Stimulated activated CD4-positive, alpha-beta T cell treated with anti-CD3 and anti-CD28 coated beads, TNF-alpha, amount 100 ng/mL, for 24 hours (primary cell): ENCODE measurements at places on chromosomes 2 and 18.
A peak's percentile ranks its signal among the peaks of the same experiment; 100 is the strongest.

- DNase-seq, result peak; percentile 25
Measured at GRCh38 chr2:159903443-159904126, 105.6 kb upstream of the CD302 start.

DNA sequence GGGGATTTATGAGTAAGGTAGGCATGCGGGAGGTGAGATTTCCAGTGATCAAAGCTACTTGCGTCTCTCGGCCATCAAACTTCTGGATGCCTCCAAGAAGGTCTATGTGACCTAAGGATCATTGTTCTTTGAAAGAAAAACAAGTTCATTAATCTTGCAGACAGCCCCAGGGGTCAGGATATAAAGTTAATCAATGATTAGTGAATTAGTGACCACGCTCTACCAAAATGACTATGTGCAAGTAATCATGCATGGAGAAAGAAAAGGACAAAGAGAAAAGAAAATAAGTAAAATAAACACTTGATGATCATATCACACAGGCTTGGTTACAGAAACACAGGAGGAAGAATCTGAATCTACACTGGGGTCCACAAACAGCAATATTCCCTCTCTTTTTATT lies 42.5 kb upstream of the BCL11A start:
- no peak for DNase-seq

DNA sequence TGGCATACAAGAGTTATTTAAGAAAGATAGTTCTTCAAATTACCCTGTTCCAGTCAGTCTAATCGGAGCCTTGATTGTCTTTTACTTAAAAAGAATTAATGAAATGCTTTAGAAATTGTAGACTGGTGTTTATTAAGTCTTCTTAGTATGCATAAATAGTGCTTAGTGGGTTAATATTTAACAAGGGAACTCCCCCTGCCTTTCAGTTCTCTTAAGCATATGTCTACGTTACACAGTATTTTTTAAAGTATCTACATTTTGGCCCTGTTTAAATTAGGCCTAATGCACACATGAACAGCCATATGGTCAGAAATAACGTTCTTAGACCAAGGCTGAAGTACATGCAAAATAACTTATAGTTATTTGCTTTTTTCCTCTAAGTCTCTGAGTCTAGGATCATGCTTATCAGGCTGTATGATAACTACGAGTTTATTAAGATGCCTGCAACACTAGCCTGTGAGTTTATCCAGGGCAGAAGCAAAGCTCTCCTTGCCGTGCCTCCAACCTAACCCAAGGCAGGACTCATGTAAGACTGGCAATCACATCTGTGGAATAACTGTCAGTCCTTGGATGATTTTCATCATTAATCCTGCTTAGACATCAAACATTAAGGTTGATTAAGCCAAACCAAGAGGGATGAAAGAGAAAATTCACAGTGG lies 6.7 kb downstream of the BCL2 start:
- DNase-seq, result no peak

- no peak for DNase-seq
Measured at GRCh38 chr2:190789074-190790004, 91.3 kb upstream of the GLS start.

DNA sequence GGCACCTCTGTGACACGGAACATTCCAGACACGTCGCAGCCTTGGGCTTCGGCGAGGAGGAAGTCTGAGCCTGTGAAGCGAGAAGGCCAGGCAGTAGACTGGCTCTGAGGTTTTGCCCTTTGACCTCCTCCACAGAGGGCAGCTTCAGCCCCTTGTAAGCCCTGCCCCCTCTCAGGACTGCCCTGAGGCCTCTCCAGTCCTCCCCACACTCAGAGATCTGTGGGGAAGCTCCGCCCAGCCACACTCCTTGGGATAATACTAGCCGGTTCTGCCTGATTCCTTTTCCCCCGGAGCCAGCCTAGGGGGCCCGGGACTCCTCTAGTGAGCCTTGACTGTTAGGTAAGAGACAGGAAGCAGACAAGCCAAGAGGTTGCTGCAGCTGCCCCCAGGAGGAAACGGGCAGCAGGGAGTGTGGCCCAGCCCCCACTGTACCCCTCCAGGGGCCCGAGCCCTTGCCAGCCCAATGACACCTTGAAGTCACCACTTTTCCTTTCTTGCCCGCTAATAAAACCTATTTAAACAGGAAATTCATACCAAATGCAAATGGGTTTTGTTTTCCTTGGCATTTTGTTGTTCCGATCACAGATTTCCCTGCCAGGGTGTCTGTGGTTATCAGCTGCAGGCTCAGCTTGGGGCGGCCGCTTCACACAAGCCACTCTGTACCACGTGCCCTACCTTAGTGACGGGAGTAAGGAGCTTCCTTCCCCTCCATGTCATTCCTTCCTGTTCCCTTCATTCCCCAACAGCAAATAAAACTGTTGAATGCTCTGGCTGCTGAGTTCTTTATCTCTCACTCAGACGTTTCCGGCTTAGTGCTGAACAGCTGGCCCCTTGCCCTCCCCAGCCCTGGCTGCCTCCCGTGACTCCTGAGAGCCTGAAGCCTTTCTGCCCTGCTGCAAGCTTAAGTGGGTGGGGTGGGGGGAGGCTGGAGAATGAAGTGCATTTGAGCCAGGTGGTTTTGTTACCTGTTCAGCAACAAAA lies 124.7 kb downstream of the CABLES1 start:
- no peak for DNase-seq

DNA sequence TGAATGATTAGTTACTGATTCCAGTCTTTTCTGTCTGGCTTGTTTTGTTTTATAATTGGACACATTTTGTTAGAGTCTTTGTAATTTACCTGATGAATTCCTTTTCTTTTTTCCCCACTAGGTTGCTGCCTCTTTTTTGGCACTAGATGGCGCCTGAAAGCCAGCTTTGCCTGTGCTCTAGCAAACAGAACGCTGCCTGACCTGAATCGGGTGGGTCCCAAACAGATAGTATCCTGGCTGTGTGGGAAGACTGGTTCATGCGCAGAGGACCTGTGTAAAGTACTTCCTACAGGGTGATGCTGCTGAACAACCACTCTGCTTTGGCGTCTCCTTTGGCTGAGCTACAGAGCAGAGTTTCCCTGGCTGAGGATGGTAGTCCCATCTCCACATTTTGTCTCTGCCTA lies 288.2 kb downstream of the IKZF2 start:
- no peak for DNase-seq

GRCh38 chr2:160489111-160489510 lies 4.5 kb downstream of the RBMS1 start:
- DNase-seq, result no peak

- no peak for DNase-seq
Measured at GRCh38 chr2:213265679-213266078, 18.6 kb upstream of the SPAG16 start.

DNA sequence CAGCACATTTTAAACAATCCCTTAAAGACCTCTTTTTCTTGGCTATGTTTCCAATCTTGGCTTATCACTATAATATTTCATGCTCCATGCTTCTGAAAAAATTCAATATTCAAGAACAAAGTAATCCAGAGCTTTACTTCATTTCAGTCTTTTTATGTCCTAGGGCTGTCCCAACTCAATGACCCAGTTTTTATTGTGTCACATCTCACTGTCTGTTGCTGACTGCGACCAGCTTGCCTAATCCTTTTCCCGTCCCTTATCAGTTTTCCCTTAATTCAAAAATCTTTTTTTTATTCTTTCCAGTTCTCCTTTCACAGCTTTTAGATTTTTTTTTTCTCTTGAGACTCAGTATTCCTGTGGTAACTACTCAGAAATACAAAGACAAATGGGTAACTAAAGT lies 10.2 kb downstream of the TMEM17 start:
- DNase-seq, result no peak

DNA sequence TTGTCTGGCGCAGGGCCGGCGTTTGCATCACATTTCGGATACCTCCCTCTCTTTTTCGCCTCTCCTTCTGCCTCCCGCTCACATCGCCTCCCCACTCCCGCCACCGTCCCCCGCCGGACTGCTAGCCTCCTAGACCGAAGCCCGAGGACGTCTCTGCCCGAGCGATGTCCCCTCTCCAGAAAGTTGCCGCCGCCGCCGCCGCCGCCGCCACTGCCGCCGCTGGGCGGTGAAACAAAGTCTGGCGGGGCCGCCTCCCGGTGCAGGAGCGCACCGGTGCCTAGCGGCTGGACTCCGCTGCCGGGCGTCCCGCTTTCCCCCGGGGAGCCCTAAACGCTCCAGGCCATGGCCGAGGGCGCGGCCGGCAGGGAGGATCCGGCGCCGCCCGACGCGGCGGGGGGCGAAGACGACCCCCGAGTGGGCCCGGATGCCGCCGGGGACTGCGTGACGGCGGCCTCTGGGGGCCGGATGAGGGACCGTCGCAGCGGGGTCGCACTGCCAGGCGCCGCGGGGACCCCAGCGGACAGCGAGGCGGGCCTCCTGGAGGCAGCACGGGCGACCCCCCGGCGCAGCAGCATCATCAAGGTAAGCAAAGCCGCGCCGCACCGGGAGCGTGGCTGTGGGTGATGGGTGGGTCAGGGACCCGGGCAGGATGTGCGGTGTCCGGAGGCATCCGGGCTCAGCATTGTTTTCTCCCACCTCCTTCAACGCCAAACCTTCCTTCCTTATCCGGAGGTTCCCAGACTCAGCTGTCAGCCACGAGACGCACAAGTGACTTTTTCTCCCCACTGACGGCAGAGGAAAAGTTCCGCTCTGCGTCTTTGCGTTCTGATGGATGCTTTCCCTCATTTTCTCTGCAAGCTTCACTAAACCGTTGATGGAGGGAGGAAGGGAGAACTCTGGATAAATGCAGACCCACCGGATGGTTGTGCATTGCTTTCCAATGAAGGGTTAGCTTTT lies 643 bp downstream of the PLCL1 start:
- DNase-seq, result no peak

GRCh38 chr2:14583059-14583458 lies 49.5 kb upstream of the LRATD1 start:
- DNase-seq, result no peak

- no peak for DNase-seq
Measured at GRCh38 chr2:30775833-30776232, 31.4 kb downstream of the CAPN13 start.

DNA sequence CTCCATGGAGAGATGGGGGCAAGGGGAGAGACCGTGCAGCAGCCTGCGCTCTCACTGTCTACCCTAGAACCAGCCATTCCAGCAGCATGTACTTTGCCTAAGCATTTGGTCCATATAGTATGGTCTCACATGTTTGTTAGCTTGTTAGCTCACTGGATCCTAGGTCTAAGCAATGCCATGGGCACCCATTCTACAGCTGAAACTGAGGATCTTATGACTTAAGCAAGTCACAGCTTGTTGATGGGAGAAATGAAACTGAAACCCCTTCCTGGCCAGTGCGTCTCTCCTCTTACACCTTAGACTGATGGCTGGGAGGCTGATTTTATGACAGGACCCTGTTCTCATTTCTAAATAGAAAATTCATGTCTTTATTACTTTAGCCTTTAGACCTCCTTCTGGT lies 90.1 kb downstream of the EPAS1 start:
- DNase-seq, result no peak

GRCh38 chr2:128710729-128711128 lies 392.1 kb upstream of the HS6ST1 start:
- DNase-seq, result no peak

DNA sequence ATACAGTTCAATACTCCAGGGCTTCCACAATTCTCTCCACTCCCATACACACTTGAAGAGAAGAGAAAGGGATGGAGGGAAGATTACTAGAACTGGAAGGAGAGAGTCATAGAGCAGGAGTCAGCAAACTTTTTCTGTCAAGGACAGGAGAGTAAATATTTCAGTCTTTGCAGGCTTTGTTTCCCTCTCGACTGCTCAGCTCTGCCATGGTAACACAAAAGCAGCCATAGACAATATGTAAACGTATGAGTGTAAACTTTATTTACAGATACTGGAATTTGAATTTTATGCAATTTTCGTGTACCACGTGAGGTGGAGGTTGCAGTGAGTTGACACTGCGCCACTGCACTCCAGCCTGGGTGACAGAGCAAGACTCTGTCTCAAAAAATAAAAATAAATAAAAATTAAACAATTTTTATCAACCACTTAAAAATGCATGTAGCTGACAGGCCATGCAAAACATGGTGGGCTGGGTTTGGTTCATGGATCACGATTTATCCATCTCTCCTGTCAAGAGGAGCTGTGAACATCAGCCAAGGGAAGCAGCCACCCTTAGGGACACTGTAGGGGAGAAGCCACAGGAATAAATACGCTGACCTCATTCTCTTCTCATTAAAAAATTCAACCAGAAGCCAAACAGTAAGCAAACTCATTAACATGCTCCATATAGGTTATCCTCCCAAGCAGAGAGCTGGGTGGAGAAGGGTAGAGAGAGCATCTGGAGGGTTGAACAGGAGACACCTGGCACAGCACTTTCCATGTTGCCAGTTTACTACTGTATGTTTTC lies 266.4 kb upstream of the FN1 start:
- DNase-seq, result no peak

GRCh38 chr18:57771626-57772025 lies 31.5 kb downstream of the ATP8B1 start:
- no peak for DNase-seq

GRCh38 chr2:149038442-149039212 lies at the start of gene LYPD6B:
Gene LYPD6B, plus strand, starts transcription at chr2:149038699. Its CDS starts 92,250 bp downstream, at chr2:149130949.
- no peak for DNase-seq

DNA sequence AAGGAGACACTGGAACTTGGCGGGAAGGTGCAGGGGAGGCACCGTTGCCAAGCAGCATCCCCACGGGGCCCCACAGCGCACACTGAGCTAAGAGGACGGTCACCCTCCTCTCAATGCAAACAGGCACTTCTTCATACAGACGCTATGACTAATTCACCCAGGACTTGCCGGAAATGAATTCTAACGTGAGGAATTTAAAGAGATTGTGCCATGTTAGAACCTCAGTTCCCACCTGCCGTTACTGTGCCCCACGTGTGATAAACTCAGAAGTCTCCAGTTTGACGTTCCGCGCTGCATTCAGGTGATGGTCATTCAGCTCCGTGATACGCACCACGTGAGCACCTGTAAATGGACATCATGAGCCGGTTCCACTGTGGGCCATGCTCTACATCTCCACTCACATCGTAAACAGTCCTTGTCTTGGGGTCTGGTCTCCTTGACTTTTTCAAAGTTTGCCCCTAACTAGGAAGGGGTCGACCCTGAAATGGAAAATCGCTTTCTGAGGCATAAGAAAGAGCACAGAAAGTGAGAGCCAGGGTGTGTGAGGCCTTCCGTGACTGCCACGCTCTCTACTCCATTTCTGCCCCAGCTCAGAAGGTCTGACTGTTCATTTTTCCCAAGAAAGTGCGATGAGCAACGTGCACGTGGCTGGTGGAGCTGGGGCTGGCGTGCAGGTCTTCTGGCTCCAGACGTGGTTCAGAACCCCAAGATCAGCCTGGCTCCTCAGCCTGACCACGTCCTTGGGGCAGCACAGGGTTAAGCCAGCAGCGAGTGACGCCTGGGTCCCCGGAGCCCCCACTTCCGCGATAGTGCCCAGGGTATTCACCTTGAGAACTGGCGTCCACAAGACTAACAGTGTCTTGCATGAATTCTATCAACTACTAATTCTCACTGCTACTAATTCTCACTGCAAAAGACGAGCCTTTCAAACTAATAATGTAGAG lies 35.1 kb downstream of the TMEM18 start:
- DNase-seq, result no peak

DNA sequence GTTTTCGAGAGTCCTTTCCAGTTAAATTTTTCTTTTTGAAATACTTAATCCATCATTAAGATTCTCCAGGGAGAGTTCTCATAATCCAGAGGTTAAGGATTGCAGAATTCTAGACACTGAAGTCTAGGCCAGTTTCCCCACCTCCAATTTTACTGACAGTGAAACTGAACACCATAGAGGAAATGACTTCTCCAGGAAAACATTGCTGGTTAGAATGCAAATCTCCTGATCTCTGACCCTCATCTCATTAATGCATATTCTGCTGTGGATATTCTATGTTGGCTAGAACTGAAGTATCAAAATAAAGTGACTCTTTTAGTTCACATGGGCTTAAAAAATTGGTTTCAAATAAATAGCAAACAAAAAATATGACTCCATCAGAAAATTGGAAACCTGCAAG lies 105.8 kb upstream of the UGP2 start:
- DNase-seq, result no peak
